ENCODE measurements at places on chromosomes 16 and 17. TPM values are rescaled to one million over a fixed set of nuclear protein-coding genes. Genes with fewer than 3 reads are reported as not detected.
A peak's percentile ranks its signal among the peaks of the same experiment; 100 is the strongest.

DNA sequence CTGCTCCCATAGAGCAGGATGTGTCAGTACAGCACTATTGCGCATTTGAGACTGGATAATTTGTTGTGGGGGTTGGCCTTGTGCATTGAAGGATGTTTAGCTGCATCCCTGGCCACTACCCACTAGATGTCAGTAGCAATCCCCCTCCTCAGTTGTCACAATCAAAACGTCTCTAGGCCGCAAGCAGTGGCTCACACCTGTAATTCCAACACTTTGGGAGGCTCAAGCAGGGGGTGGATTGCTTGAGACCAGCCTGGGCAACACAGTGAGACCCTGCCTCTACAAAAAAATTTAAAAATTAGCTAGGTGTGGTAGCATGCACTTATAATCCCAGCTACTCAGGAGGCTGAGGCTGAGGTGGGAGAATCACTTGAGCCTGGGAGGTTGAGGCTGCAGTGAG lies 48.4 kb downstream of the CENPV start:
- no peak for DNase-seq

Gene PLD6
- total RNA-seq, result 3.6 TPM

DNA sequence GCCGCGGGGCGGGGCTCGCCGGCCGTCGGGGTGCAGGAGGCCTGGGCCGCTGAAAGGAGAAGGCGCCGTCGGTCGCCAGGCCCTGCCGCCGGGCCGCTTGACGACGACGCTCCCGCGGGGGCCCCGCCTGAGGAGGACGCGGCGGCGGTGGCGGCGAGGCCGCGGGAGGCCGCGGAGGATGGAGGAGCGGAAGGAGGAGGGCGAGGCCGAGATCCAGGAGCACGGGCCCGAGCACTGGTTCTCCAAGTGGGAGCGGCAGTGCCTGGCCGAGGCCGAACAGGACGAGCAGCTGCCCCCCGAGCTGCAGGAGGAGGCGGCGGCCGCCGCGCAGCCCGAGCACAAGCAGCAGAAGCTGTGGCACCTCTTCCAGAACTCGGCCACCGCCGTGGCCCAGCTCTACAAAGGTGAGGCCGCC lies 430 bp downstream of the HAPSTR1 start:
- DNase-seq, result peak; percentile 58

DNA sequence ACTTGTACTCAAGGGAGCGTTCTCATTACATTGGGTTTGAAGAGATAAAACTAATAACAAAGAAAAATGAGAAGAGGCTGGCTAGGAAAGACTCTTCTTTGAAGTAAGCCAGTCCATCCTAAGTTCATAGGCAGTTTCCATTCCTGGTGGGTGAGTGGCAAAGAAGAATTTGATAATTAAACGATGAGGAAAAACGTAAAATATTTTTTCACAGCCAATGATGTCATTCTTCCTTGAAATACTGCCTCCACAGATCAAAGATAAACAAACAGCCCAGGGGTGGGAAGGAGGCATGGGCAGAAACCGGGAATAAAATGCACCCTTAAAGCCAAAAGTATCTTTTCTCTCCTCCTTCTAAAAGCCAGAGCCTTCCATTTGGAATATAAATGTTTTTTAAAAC lies 346.6 kb downstream of the PMP22 start:
- DNase-seq, result no peak

GRCh38 chr17:273981-274832 lies 78.4 kb downstream of the RPH3AL start:
- no peak for DNase-seq

DNA sequence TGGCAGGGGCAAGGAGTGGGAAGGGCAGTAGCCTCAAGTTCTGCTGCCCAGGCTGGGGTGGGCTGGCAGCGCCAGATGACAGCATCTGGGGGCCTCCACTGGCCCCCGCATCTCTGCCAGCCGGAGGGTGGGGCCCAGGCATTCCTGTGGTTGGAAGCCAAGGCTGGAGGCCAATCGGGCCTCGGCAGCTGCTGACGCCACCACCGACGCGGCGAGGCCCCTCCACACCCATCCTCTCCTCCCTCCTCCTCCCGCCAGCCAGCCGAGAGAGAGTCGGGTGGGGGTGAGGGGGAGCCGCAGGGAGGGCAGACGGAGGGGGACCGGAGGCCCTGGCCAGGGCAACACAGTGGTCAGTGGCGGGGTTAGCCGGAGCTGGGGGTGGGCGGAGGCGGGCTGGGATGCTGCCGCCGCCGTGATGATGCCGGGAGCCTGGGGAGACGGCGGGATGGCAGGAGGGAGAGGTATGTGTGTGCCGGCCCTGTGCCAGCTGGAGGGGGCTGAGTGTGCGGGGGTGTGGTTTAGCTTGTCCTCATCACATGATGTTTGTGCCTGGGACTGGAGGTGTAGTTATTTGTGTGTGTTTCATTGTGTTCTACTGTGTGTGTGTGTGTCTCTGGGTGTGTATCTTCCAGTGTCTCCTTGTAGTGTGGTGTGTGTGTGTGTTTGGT lies 36.6 kb downstream of the ARHGAP23 start:
- DNase-seq, result peak; percentile 85

DNA sequence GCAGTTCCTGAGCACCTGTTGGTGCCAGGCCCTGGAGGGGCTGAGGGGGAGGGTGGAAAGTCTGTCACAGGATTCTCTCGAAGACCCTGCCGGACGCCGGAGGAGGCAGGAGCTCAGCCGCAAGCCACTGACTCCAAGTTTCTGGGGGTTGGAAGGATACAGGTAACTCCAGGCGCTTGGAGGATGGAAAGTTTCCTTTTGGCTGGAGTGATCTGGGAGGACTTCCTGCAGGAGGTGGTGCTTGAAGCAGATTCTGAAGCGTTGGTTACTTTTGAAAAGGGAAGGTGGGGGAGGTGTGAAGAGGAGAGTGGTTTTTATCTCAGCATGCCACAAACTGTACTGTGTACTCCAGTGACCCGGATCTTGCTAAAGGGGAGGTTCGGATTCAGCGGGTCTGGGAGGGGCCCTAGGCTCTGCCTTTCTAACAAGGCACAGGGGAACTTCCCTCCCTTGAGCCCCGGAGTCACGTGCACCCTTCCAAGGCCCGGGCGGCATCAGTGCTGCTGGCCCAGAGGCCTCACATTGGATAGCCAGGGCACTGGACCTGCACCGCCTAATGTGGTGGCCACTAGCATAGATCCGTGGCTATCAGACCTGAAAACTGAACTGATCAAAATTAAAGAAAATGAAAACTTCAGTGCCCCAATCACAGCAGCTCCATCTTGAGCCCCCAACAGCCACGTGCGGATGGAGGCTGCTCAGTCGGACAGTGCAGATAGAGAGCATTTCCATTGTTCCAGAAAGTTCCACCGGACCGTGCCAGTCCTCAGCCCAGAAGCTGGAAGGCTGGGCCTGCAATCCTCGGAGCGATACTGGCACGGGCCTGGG lies 42.2 kb upstream of the GSE1 start:
- DNase-seq, result no peak

GRCh38 chr17:9612006-9612405 lies 33.3 kb upstream of the USP43 start:
- peak; percentile 2 for DNase-seq

DNA sequence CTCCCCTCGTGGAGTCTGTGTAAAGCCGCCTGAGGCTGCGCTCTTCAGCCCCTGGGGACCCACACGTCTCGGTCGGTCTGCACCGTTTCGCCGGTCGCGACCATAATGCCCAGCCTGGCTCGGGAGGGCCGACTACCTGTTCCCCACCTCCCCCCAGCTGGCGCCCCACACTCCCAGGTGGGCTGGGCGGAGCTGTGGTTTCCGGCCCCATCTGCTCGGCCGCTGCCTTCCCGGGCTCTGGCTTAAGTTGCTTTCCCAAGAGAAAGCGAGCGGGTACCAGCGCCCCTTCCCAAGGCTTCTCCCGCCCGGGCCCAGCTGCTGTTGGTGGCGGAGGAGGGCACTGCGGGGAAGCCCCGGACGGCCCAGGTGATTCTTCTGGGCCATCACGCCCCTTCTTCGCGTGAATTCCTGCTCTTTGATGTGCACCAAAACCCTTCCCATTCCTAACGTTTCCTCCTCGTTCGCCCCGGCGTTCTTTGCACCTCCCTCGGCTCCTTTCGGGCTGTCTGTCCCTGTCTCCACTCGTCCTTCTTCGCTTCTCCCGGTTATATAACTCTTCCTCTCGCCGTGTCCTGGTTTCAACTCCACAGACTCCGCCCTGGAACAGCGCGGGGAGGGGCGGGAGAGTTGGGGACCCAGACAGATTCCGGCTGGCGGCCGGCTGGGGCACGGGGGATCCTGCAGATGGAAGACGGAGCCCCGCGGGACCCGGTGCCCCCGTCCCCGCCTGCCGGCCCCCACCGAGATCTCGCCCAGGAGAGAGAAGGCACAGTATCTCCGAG lies 2.0 kb downstream of the KDM6B start:
- peak; percentile 70 for DNase-seq

DNA sequence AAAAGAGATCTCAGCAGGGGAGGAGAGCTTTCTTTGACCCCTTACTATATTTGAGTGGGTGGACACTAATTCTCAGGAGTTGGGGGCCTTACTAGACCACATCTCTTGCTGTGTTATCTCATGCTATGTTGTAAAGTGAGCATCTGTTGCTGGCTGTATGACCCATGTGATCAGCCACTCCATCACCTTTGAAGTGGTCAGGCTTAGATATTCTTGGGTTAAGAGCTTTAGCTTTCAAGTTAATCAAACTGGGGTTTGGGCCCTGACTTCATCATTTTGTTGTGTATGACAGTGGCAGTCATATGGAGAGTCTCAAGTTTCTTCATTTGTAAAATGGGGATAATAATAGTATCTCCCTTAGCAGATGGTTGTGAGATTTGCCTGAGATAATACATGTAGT lies 201.1 kb downstream of the FTO start:
- no peak for DNase-seq

DNA sequence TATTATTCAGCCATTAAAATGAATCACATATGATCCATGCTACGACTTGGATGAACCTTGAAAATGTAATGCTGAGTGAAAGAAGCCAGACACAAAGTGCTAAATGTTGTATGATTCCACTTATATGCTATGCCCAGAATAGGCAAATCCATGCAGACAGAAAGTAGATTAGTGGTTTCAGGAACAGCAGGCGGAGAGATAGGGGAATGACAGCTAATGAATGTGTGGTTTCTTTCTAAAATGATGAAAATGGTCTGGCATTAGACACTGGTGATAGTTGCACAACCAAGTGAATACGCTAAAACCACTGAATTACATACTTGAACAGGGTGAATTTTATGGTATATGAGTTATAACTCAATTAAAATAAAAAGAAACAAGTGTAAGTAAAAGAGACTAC lies 121.8 kb upstream of the NOG start:
- no peak for DNase-seq

Gene KRT10
- 56.8 TPM for total RNA-seq

- DNase-seq, result no peak
These were observed 30.5 kb downstream of the CNGB1 start for GRCh38 chr16:57940382-57940966.

DNA sequence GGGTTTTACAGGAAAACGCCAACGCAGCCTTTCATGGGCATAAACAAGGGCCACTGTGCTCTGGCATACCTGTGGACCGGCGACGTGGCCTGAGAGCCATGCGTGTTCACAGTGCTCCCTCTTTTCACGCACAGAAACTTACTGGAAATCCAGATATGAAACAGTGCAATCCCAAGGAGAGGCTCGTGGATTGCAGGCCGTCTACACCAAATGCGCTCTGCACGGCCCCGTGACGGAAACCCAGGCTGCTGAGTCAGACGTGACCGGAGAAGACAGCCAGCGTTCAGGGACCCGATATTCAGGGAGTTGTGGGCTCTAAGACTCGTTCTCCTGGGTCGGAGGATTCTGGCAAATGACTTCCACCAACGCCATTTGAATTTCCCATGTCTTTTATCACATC lies 129.2 kb downstream of the FOXL1 start:
- no peak for DNase-seq

- DNase-seq, result no peak
These were observed 339.8 kb upstream of the SALL1 start for GRCh38 chr16:51490866-51491265.

DNA sequence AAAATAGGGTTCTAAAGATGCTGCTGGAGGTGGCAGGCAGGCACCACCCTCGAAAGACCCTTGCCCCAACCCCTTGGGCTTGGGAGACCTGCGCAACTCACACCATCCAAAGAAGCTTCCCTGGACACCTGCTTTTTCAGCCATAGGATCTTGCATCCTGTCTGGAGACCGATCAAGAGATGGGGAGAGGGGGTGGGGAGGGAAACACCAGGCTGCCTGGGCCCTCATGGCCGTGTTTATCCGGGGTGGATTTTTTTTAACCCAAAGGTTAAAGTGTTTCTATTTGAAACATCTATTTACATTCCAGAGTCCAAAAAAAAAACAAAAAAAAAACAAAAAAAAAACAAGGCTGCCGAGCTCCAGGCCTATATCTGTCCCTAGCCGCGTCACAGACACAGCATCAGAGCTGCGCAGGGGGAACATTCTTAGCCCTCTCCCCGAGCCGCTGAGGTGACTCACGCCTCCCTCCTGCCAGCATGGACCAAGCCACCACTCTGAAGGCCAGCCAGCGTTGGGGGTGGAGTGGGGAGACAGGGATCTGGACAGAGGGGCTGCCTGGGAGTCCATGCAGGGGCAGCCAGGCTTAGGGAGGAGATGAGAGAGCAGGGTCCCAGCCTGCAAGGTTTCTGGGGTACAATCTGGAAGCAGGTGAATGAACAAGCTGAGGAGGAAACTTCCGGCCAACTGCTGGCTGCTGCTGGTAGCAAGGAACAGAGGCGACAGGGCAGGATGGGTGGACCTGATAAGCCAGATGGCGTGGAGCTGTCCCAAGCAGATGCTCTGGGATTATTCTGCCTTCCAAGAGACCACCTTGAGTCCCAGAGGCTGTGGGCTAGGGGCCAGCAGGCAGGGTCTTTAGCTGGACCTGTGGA lies 14.8 kb downstream of the HDAC5 start:
- no peak for DNase-seq

Gene FAM83G
- total RNA-seq, result 43.4 TPM

Gene SDK2
- 31.5 TPM for total RNA-seq

DNA sequence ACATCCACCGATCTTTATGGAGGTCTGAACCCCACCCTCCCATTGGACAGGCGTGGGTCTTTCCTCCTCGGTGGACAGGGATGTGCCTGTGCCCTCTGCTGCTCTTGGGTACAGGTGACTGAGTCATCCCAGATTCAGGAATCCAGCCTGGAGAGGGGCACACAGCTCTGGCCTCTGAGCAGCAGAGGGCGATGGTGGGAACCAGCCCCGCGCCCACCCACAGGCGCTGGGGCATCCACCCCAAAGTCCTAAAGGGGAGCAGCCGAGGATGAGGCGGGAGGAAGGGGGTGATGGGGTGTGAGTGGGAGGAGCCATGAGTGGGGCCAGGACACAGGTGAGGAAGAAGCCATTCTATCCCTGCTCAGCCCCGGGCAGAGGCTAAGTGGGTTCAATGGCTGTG lies 35.0 kb downstream of the ENGASE start:
- DNase-seq, result no peak

DNA sequence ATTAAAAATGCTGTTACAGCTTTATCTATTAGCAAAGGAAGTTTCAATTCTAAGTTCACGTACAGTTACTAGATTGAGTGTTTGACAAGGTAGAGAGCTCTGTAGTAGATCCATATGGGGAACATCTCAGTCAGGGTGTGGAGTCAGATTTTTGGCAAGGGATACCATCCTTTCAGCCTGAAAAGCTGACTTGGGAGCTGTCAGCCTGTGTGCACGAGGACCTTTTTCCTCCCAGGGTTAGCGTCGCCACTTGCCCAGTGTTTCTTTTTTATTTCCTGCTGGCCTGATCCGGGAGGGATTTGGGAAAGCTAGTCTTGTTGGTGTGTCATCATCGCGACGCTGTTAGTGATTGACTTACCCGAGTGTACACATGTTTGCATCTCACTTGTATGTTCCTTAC lies 29.5 kb downstream of the WWOX start:
- no peak for DNase-seq

Gene KRTAP4-4
- total RNA-seq, result not detected

Data from mammary epithelial cell (primary cell).